ENCODE measurements at places on chromosomes 4 and X.

- DNase-seq, result no peak
Measured at GRCh38 chr4:91118597-91118996, 991.4 kb downstream of the CCSER1 start.

DNA sequence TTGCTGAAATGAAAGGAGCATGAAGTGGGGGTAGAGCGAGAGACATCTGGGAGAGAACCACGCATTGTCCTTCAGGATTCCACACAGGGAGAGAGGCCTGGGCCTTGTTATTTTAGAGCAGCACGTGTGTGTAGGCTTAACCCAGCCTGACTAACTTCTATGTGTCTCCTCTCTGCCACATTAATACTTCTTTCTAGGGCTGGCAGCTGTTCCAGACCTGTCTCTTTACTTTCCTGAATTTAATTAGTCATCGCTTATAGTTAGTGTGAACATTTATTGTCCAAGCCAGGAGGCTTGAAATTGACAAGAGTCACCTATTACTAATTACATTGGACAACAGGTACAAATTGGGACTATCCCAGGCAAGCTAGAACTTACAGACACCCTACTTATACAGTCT is 51.3 kb downstream of the SMAD1 start:
- DNase-seq, result no peak

GRCh38 chr4:163191999-163192398 is 25.3 kb upstream of the NAF1 start:
- DNase-seq, result no peak

DNA sequence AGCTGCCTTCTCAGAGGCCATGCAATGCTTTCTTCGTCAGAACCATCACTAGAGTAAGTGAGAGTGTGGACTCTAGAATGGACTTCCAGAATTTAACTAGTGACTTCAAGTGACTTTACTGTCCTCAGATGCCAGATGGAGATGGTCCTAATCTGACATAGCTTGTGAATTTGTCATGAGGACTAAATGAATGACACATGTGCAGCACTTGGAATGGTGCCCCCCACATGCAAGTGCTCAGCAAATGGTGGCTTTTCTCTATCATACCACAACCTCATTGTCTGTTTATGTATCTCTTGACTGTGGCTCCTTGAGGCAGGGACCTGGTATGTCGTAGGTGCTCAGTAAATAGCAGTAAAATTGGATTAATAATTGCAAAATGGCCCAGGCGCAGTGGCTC is 91.6 kb upstream of the STX18 start:
- no peak for DNase-seq

DNA sequence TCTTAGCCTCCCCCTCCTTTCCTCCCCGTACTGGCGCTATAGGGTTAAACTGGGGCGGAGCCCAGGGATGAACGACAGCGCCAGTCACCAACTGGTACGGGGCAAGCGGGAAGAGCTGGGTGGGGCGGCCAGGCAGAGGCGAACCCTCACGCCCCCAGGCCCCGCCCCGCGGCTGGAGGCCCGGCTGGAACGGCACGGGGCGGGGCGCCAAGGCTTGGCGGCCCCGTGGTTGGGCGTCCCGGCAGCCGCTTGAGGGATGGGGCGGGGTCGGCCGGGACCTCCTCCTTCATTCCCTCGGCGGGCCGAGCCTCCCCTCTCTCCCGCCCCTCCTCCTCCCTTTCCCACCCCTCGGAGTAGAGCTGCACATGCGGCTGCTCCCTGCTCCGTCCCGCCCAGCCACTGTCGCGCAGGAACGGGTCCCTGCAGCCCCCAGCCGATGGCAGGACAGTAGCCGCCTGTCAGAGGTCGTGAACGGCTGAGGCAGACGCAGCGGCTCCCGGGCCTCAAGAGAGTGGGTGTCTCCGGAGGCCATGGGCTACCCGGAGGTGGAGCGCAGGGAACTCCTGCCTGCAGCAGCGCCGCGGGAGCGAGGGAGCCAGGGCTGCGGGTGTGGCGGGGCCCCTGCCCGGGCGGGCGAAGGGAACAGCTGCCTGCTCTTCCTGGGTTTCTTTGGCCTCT is at the start of gene EDA:
EDA (plus strand) TSS at position 335 of the 678 bp plus-strand sequence.
- DNase-seq, result peak; percentile 54

- no peak for DNase-seq
Measured at GRCh38 chr4:28774344-28774743, 1913.7 kb downstream of the STIM2 start.

DNA sequence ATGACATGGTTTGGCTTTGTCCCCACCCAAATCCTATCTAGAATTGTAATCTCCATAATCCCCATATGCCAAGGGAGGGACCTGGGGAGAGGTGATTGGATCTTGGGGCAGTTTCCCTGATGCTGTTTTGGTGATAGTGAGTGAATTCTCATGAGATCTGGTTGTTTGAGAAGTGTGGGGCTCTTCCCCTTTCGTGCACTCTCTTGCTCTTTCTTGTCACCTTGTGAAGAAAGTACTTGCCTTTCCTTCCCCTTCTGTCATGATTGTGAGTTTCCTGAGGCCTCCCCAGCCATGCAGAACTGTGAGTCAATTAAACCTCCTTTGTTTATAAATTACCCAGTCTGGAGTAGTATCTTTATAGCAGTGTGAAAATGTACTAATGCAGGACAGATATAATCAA is 36.4 kb upstream of the FREM3 start:
- DNase-seq, result no peak

- no peak for DNase-seq
Measured at GRCh38 chr4:154616731-154617130, 4.3 kb upstream of the FGG start.

DNA sequence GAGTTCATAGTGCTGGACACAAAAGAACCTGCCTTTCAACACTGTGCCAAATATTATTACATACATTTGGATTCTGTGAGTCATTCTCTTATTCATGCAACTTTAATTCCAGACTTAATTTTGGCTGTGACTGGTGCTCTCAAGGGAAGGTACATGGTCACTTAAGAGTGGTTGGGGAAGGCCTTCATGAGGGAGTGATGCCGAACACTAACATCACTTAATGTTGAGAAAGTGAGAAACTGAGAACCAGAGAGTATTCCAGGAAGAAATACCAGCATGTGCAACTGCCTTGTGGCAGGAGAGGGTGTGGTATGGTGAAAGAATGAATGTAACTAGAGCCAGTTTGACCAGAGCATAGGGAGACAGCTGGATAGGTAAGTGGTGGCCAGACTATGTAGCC is 41.5 kb upstream of the FHDC1 start:
- DNase-seq, result no peak

DNA sequence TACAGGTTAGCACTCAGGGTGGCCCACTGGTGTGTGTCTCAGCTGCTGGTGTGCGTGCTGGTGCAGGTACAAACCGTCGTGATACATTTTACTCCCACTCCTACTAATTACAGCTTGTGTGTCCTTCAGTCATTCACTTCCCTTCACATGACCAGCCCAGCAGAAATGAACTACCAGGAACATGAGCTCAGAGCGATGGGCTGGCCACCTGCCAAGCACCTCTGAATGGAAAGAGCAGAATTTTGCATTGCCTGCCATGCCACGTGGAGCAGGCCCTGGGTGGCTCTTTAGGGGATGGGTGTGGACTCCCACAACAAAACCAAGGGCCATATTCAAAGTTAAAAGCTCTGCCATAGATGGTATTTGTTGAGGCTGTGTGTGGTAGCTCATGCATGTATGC is 58.9 kb upstream of the PGM2 start:
- no peak for DNase-seq

- DNase-seq, result no peak
Measured at GRCh38 chr4:39231660-39232059, 49.3 kb downstream of the WDR19 start.

DNA sequence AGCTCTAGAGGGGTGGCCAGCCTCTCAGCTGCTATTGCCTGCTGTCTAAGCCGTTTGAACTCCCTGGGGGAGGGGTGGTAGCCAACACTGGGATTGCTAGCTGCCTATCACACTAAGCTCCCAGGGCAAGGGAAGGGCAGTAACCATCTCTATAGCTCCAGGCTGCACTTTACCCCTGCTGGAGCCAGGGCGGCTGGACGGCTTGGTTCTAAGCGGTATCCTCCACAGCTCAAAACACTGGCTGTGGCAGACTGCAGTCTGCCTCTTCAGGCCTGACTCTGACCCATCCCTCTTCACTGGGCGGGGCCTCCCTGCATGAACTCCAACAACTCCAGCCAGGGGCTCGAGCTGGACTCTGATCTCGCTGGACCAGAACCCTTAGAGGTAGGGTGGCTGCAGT is 55.3 kb upstream of the GNRHR start:
- no peak for DNase-seq

- DNase-seq, result no peak
Measured at GRCh38 chr4:76712564-76712963, 185.4 kb downstream of the SOWAHB start.

GRCh38 chrX:40108162-40108958 is 10.6 kb upstream of the BCOR start:
- no peak for DNase-seq

GRCh38 chrX:16188687-16189086 is 21.4 kb downstream of the MAGEB17 start:
- no peak for DNase-seq

GRCh38 chr4:77001907-77002306 is 52.4 kb downstream of the SEPTIN11 start:
- no peak for DNase-seq
